Mesothelial cell of epicardium (in vitro differentiated cells): ENCODE measurements at places on chromosomes 6 and 20.

- no peak for DNase-seq
Observed at GRCh38 chr6:106163966-106164877, 78.1 kb downstream of the PRDM1 start.

DNA sequence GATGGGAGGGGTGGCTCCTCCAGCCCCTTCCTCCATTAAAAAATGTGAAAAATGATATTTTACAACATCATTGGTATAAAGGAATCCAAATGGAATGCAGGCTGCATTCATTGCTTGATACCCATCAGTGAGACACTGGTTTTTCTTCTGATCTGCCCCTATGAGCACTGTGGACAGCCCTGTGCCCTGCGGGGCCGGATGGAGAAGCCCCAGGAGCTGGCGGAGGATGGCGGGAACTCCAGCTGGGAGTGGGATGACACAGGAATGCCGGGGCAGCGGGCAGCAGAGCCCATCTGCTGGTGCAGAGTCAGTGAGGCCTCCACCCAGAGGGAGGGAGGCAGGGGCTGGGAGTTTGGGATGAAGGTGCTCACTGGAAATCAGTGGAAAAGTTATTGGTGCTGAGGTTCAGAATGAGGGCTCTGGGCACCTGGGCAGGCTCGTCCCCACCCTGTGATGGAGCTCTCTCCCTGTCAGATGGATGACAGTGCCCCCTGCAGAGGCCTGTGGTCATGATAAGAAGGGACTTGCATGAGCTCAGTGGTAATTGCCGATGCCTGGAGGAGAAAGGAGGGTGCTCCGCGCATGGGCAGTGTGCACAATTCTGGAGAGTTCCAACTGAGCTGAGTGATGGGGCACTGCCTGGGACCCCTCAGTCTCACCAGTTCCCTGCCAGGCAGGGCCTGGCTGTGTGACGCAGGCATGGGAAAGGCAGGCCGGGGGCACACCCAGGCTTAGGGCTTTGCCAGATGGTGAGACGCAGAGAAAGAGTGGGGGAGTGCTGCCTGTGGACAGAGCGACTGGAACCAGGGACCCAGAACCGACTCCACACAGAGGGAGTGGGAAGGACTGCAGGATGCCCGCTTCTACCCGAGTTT lies 23.2 kb downstream of the CTCFL start:
- no peak for DNase-seq

GRCh38 chr6:126633373-126633772 lies 293.5 kb downstream of the CENPW start:
- DNase-seq, result no peak

GRCh38 chr6:144768551-144769075 lies 483.5 kb downstream of the UTRN start:
- no peak for DNase-seq

DNA sequence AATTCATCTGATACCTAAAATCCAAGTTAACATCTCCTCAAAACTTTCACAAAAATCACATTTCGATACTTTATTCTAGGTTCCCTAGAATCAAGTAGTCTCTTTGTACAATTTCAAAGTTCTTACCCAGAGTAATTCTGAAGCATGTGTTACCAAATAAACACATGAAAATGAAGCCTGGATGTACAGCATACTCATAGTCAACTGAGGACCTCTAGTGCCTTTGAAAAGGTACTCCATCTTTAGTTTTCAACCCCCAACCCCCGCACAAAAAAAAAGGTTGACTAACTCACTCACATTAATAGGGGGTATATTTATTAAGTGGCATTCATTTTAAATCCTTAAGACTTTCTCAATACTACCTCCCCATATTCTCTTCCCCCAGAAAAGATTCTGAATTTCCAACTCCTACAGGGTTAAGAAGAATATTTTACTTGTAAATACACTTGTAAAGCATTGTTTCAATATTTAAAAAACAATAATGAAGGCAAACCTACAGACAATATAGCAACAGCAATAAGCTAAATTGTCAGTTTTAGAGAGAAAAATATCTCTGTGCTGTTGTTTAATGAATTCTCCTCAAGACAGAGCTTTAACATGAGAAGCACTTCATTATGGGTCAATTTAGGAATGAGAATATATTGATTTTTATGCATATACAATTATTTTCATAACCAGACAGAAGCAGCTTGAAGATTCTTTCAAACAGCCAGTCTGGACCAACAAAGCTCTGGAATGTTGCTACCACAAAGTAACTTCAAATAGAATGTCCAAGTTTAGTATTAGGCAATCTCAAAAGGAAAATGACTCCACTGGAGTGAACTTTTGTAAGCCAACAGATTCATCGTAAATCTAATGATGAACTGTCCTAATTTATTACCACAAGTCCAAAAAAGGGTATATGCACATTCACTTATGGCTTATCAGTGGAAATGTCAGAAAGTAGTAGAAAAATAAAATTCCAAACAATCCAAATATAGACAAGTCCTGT lies 3.3 kb downstream of the PLN start:
- DNase-seq, result no peak

DNA sequence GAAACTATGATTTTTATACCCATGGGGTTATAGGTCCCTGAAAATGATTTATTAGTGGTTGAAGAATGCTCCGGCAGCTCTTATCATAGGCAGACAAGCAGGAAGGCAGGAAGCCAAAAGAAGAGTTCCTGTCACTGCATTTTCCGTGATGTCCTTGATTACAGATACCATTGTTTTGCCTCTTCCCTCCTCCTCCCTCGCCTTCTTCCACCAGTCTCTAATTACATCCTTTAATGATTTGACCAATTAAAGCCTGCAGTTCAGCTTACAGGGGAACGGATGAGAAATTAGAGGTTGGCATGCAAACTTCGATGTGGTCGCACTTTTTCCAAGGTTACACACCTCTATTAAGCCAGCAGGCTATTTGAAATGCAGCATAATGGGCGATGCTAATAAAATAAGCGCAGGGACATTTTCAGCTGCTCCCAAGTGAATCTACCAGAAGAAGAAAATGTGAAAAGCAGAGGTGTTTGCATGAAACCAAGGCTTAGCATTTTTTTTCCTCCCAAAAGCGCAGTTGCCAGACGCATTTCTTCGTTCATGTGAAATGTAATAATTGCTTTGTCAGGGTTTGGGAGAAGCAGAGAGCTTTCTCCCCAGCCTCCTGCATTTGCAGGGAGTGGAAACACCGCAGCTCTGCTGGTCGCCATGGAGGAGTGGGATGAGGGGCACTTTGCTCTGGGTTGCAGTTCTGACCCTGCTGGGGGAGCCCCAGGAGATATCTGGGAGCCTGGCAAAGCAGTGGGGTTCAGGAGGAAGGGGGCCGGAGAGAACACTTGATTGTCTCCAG lies 6.0 kb downstream of the NOX3 start:
- no peak for DNase-seq

DNA sequence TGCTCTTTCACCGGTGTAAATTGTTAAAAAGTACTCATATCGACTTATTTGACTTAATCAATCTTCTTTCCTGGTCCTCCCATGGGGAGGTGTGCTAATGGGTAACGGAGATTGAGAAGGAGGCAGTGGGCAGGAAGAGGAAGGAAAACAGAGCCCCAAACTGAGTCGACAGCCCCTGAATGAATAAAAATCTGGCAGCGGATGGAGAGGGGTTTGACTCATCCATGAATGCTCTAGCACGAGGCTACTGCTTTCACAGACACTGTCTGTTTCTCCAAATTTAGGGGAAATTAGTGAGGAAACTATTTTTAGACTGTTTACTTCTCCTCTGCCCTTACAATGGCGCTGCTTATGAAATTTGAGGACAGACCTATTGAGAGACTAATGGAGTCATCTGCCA lies 142.2 kb upstream of the ATXN1 start:
- no peak for DNase-seq

DNA sequence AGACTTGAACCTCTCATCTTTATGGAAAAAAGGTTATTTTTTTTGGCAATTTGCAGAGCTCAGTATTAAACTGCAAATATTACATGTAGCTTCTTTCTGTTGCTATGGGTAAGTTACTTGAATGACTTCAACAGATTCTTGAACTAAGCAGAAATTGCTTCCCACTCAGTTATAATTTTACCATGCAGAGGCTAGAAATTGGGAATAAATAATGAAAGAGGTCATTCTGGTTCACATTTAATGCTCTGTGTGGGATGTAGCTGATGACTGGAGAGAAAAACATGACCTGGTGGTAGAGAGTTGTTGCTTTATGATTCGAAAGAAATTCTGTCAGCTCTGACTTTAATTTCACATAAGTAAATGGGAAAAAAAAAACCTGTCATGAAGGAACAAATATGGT lies 16.8 kb upstream of the ADGB start:
- DNase-seq, result no peak

- DNase-seq, result no peak
Observed at GRCh38 chr6:3367630-3368029, 89.2 kb downstream of the SLC22A23 start.
